ENCODE measurements at places on chromosomes 1 and 21.

- no peak for DNase-seq
Observed at GRCh38 chr21:31273278-31273677, 70.8 kb downstream of the TIAM1 start.

- no peak for DNase-seq
Observed at GRCh38 chr1:169364948-169365347, 2.6 kb downstream of the NME7 start.

- DNase-seq: no peak
Observed at GRCh38 chr1:193241132-193241827, 54.9 kb upstream of the B3GALT2 start.

- no peak for DNase-seq
Observed at GRCh38 chr1:99218999-99219398, 45.3 kb upstream of the PLPPR4 start.

GRCh38 chr1:182656842-182657397 lies 27.5 kb downstream of the RGS8 start:
- no peak for DNase-seq

- no peak for DNase-seq
Observed at GRCh38 chr1:220926146-220926545, 46.9 kb downstream of the HLX start.

GRCh38 chr1:67368046-67368514 lies 60.4 kb downstream of the IL12RB2 start:
- no peak for DNase-seq

DNA sequence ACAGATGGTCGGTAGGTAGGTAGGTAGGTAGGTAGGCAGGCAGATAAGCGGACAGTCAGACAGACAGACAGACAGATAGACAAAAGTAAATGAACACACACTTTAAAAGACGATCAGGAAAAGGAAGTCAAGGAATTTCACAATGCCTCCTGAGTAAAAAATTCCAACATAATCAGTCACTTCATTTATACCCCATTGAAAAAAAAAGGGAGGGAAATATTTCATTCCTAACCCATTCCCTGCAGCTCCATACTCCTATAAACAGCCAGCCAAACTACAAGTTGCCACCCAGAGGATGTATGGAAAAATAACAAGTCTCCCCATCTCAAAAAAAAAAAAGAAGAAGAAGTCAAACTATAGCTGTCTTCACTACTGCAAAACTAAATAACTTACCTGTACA lies 43.4 kb downstream of the ZZZ3 start:
- DNase-seq: no peak

- DNase-seq: no peak
Observed at GRCh38 chr1:214688891-214689290, 85.9 kb downstream of the CENPF start.

DNA sequence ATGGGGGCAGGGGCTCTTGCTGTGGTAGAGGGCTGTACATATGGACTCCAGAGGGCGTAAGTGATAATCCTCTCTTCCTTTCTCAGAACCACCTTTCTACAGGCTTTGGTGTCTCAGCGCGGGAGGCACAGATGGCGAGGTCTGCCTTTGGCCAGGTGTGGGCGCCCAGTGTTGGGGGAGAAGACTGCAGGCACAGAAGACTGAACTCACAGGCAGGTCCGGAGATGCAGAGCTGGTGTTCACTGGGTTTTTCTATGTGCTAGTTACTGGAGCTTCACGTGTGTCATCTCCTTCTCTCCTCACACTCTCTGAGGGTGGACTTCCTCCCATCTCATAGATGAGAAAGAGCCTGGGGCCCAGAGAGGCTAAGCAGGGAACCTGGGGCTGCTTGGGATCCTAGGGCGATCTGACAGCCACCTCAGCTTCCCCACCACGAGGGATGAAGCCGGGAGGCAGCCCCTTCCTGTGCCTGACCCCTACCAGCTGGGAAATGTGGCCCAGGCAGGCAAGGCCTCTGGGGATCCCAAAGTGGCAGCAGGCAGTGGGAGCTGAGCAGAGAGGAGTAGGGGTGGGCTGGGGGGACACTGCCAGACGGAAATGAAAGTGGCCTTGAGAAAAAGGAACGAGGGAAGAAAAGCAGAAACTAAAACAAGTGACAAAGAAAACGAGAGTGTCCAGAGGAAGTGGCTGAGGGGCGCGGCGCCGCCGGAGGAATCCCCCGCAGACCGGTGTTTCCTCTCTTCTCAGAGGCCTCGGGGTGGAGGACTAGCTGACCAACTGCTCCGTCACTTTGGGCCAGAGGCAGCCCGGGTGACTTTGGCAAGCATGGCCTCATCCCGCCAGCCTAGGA lies 191.6 kb downstream of the HIVEP3 start:
- DNase-seq: no peak

- DNase-seq: no peak
Observed at GRCh38 chr1:236494082-236494481, 29.7 kb upstream of the LGALS8 start.

DNA sequence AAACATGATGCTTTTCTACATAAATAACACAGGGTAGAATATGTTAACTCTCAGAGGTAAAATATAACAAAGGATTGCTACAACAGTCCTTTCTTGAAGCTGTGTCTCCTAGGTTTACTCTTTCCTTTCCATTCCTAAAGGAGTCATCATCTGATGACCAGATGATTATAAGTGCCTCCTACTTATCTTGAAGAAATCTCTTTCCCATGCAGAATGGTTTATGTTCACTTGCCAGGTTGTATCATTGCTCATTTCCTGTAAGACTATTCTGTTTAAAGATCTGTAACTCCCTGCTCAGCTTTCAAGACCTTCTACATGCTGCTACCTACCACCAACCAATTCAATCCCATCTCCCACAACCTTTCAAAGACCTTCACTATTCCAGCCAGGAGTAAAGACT lies 51.5 kb upstream of the PTCH2 start:
- no peak for DNase-seq

DNA sequence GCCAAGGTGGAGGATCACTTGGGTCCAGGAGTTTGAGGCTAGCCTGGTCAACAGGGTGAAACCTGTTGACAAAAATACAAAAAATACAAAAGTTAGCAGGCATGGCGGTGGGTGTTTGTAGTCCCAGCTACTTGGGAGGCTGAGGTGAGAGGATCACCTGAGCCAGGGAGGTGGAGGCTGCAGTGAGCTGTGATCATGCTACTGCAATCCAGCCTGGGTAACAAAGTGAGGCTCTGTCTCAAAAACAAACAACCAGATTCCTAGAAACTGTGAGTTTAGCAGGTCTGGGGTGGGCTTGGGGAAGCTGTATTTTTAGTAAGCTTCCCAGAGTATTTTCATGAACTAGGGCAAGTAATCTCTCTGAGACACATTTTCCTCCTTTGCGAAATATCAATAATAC lies 5.2 kb upstream of the MYOM3 start:
- no peak for DNase-seq

- DNase-seq: no peak
Observed at GRCh38 chr21:38440746-38441145, 57.5 kb downstream of the ERG start.

- no peak for DNase-seq
Observed at GRCh38 chr1:208312706-208313105, 68.5 kb upstream of the PLXNA2 start.

DNA sequence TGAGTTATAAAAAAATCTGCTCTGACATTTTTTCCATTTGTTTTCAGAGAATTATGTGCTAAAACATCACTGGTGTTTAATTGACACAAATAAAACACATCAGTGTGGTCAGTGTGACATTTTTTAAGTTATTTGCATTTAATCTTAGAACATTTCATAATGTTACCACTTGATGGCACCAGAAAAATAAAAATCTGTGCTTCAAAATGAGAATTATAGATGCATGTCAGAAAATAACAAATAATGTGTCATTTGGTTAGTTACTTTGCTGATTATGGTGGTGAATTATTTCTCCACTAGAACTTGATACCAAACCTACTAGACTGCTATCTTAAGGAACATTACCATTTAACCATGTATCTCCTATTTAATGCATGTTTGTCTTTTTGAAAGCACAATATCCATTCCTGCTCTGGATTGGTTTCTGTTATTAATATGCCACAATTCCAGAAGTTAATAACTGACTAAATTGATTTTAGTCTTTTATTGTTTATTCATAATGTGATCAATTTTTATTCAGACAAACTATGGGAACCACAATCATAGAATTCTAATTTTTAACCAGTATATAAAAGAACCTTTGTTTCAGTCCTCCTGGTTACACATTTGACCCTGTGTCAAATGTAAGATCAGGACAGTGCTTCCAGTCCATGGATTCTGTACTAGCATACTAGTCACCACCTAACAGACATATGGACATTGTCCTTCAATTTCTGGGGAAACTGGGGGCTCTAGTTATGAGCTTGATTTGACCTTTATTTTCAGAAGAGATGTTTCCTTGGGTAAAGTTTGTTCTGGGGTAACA lies 81.0 kb downstream of the RPS6KC1 start:
- DNase-seq: no peak

DNA sequence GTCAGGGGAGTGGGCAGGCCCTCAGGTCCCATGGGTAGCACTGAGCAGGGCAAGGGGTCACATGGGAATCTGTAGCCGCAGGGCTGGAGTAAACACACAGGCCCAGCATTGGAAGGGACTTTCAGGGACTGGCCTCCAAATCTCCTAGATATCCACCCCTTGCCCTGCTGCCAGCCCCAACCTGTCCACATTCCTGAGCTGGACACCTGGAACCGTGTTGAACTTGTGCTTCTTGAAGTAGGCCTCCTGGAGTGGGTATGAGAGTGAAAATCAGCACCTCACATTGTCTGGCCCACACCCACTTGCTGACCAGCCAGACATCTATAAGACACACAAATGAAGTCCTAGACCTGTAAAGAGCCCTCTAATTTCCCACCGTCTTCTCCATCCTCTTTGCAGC lies 7.7 kb downstream of the POMGNT1 start:
- DNase-seq: no peak

DNA sequence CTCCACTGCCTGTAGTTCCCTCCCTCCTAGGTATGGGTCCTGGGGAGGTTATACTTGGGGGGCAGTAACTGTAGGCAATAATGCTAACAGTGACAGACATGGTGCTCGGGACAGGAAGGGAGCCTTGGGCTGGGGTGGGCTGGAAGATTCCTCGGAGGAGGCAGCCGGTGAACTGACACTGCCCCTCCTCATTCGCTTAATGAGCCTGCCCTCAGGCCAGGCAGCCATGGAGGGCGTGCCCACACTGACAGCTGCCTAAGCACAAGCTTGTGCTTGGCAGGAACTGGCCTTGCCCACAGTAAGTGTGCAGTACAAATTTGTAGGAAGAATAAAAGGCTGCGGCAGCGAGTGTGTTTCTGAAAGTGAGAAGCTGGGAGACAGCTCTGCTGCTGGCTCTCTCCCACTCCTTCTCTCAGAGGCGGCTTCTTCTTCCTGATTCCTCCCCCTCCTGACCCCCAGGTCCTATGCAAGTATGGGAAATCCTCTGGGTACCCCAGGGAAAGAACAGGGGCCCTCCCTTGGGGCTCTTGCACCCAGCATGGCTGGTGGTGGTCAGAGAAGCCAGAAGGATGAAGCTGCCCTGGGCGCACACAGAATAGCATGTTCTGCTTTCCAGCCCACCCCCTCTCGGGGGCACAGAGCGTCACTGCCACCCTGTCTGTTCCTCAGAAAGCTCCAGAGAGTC lies 23.6 kb downstream of the OPTC start:
- no peak for DNase-seq

- DNase-seq: no peak
Observed at GRCh38 chr1:212514056-212514614, 81.4 kb downstream of the NENF start.

GRCh38 chr21:31606081-31606874 lies 53.2 kb upstream of the SOD1 start:
- no peak for DNase-seq
